ENCODE measurements at places on chromosomes 13 and 19. TPM values are rescaled to one million over a fixed set of nuclear protein-coding genes. Genes with fewer than 3 reads are reported as not detected.
A peak's percentile ranks its signal among the peaks of the same experiment; 100 is the strongest.

The DAND5 gene
- not detected for total RNA-seq

DNA sequence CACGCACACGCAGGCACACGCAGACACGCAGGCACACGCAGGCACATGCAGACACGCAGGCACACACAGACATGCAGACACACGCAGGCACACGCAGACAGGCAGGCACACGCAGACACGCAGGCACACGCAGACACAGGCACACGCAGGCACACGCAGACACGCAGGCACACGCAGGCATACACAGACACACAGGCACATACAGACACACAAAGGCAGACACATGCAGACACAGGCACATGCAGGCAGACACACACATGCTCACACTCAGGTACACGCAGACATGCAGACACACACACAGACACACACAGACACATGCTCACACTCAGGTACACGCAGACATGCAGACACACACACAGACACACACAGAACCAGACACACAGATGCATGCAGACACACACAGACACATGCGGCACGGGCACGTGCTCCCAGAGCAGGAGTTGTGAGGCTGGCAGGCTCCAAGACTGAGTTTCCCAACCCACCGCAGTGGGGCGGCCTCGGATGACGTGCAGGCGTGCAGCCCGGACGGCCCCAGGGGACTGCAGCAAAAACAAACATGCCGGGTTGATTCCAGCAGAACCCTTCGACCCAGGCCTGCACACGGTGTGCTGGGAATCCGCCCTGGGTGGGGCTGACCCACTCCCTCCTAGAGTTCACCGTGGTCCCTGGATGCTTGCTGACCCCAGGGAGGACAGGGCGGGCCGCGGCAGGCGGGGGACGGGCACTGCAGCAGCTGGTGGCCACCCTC, 100.0 kb downstream of the GADD45B start:
- DNase-seq = peak; percentile 77

GRCh38 chr13:110680852-110681251, 25.1 kb downstream of the CARS2 start:
- no peak for DNase-seq

GRCh38 chr19:2166741-2167738, 3.3 kb downstream of the DOT1L start:
- DNase-seq = peak; percentile 72

DNA sequence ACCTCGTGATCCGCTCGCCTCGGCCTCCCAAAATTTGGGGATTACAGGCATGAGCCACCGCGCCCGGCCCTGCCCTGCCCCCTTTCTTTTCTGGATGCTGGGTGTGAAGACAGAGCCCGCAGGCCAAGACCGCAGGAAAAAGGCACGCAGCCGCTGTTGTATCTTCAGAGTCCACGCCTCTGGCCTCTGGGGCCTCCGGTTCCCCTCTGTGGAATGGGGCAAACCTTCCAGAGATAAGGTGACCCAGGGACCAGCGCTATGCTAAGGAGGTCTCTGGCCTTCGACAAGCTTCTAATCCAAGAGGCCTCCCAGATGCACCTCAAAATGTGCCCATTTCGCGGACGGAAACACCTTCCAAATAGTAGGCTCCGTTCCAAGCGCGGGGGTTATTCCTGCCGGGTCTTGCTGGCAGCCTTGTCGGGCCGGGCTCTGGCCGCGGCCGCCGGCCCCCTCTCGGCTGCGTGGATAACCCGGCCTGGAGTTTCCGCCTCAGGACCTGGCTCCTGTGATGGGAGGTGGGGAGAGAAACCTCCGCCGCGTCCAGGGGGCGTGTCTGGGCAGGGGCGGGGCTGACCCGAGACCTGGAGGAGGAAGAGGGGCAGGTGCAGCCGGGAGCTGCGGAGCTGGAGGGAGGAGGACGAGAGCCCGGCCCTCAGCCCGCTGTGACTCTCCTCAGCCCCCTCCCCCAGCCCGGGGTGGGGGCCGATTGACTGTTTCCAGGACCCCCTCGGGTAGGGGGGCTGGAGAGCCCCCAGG, 13.1 kb downstream of the TJP3 start:
- peak; percentile 95 for DNase-seq

The DGKH gene
- 77.7 TPM for total RNA-seq

DNA sequence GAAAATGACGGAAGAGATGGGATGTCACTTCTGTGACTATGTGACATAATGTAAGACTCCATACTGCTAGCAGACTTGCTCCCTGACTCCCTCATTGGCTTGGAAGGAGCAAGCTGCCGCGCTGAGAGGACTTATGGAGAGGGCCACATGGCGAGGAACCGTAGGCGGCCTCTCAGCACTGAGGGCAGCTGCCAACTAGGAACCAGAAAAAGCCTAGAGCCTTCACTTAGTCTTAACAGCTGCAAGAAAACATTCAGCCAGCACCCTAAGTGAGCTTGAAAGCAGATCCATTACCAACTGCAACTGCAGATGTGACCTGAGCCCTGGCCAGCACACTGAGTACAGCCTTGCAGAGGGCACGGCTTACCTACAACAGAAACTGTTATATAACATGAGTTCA, 33.9 kb downstream of the USP12 start:
- no peak for DNase-seq

- no peak for DNase-seq
These were observed 731 bp upstream of the AKAP8L start for GRCh38 chr19:15419413-15420025.

The GPR12 gene
- 0.65 TPM for total RNA-seq

GRCh38 chr13:78404846-78405360, 198.4 kb downstream of the POU4F1 start:
- no peak for DNase-seq

The THSD8 gene
- total RNA-seq = 4.4 TPM

GRCh38 chr19:40561947-40562346, 14.7 kb upstream of the SHKBP1 start:
- DNase-seq = no peak

The GRWD1 gene
- total RNA-seq = 43.6 TPM

GRCh38 chr19:46181388-46181779, 33.3 kb downstream of the IGFL2 start:
- no peak for DNase-seq

GRCh38 chr13:23778879-23779278, 110.3 kb downstream of the MIPEP start:
- no peak for DNase-seq

DNA sequence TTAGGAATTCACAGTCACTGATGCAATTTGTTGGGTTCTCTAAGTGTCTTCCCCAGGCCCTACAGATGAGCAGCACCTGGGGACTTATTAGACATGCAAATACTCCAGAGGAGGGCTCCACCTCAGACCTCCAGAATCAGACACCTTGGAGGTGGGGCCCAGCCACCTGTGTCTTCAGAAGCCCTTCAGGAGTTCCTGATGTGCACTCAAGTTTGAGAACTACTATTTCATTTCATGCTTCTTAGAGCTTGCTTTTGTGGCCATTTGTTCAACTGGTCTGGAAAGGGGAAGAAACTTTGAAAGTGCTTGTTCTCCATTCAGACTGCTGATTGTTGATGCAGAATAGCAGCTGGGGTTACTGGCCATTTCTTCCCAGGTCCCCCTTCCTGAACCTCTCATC, 472.0 kb downstream of the COG6 start:
- DNase-seq = no peak

The TTC9B gene
- not detected for total RNA-seq

The PRSS57 gene
- total RNA-seq = not detected

GRCh38 chr13:28819735-28820098, 422 bp upstream of the MTUS2 start:
- DNase-seq = no peak

- DNase-seq = peak; percentile 77
These were observed 1.6 kb downstream of the MEX3D start for GRCh38 chr19:1566392-1567115.

GRCh38 chr13:112576191-112576590, 11.8 kb downstream of the TUBGCP3 start:
- DNase-seq = no peak

DNA sequence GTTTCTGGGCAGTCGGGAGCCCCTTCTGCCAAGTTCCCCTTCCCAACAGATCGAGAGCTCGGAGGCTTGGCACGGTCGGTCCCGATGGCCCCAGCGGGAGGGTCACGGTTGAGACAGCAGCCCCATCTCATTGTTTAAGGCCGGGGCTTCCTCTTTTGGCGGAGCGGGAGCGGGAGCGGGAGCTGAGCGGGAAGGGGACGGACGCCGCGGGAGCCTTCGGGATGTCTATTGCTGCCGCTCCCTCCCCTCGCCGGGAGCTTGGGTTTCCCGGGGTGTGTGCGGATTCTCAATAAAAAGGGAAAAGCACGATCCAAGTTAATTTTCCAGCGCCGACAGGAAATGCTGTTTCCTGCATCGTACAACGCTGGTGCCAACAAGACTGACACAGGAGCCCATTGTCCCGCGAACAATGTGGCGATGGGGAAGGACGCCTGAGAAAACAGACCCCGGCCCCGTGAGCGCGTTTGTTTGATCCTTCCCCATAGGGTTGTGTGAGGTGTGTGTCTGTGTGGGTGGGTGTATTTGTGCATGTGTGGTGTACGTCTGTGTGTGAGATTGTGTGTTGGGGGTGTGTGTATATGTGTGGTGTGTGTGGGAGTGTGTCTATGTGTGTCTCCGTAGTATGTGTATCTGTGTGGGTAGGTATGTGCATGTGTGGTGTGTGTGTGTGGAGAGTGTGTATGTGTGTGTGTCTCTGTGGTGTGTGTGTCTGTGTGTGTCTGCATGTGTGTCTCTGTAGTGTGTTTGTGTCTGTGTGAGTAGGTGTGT, 36.3 kb upstream of the FLT1 start:
- no peak for DNase-seq

- no peak for DNase-seq
These were observed 1004.2 kb downstream of the UQCRFS1 start for GRCh38 chr19:28208745-28209144.

The WASF3 gene
- total RNA-seq = 27.1 TPM

DNA sequence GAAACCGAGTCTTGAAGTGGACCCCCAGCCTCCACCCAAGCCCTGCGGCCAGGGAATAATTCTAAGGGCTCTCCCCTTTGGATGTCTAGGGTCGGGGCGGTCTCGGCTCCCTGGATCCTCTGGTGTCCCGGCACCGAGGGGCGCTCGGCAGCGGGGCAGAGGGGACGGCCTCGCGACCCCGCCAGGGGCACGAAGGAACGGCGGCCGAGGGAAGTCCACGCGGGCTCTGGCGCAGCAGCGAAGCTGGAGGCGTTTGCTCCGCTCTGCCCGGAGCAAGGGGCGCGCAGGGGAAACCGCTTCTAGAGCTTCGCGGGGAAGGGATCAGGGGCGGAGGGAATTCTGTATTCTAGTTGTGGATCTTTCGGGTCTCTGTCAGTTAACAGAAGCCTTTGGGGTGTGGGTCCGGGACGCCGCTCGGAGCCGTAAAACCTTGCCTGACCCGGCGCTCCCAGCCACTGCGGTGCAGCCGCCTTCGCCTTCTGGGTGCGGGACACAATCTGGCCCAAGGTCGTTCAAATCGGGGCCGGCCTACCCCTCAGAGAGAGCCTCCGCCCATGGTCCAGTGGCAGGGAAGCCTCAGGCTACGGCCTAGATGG, 118.2 kb downstream of the KCNRG start:
- DNase-seq = no peak

The ZNF227 gene
- 22.4 TPM for total RNA-seq

The ZNF497 gene
- total RNA-seq = 1.6 TPM

The ATXN8OS gene
- total RNA-seq = not detected

The CRB3 gene
- total RNA-seq = 23.6 TPM
